ENCODE measurements at places on chromosomes 13 and 19.

- no peak for DNase-seq
Measured at GRCh38 chr19:47351548-47351947, 2.4 kb downstream of the DHX34 start.

- DNase-seq: no peak
Measured at GRCh38 chr13:87677043-87677495, 5.9 kb downstream of the SLITRK5 start.

GRCh38 chr13:47178090-47178950 is 281.5 kb upstream of the HTR2A start:
- DNase-seq: no peak

- DNase-seq: no peak
Measured at GRCh38 chr13:110265682-110266430, 41.1 kb downstream of the COL4A1 start.

- peak; percentile 24 for DNase-seq
Measured at GRCh38 chr13:99605420-99606323, 104.4 kb downstream of the TM9SF2 start.
